ENCODE measurements at places on chromosomes 3 and 15. TPM values are rescaled to one million over a fixed set of nuclear protein-coding genes. Genes with fewer than 3 reads are reported as not detected.

- H3K27ac ChIP-seq: peak overlapping the region; percentile 67
- no peaks in the 10 kb centered on the region for H3K36me3 ChIP-seq
- no peak for DNase-seq
- H3K4me1 ChIP-seq: peaks cover 14% of the 10 kb centered on the region
Observed at GRCh38 chr15:31403606-31404005, 77.0 kb downstream of the KLF13 start.

DNA sequence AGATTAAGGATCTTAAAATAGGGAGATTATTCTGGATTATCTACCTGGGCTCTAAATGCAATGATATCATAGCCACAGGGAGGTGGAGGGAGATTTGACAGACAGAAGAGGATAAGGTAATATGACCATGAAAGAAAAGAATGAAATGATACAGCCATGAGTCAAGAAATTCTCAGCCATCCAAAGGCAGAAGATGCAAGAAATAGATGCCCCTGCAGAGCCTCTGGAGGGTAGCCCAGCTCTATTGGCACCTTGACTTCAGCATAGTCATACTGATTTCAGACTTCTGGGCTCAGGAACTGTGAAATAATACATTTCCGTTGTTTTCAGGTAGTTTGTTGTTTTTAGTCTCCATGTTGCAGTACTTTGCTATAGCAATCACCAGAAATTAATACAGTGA lies 31.9 kb upstream of the FOXB1 start:
- no peak overlapping the region for H3K4me3 ChIP-seq
- H3K36me3 ChIP-seq: no peaks in the 10 kb centered on the region
- no peaks in the 10 kb centered on the region for H3K4me1 ChIP-seq
- DNase-seq: no peak
- no peak overlapping the region for H3K27ac ChIP-seq
- H3K27me3 ChIP-seq: no peaks in the 10 kb centered on the region

DNA sequence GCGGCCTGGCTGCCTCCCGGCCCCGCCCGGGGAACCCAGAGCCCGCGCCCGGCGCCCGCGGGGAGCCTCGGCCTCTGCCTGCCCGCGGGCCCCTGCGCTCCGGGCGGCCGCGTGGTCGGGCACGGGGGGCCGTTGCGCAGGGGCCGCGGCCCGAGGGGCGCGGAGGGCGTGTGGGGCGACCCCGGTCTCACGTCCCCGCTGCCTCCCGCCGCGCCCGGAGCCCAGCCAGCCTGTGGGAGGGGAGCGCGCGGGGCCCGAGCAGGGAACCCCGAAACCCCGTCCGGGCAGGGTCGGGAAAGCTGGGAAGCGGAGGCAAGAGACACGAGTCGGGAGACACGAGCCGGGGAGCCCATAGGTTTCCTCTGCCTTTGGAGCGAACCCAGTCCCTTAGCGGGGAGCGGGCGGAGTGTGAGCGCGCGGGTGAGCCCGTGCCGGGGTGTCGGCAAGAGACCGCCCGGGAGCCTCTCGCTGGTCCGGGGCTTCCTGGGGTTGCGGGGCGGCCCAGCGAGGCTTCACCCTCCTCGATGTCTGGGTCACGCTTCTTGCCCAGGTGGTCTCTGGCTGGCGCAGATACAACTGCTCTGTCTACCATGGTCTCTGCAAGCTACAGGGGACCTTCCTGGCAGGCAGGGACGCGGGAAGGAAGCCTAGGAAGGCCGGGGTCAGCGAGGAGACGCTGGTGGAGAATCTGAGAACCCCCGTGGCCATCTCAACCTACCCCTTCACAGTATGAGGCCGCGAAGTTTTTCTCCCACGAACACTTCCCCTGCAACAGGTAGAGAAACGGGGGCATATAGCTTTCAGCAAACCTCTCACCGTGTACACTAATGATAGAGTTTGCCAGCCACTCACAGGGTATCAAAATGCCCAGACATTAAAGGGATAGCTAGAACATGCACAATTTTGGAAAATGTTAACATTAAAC lies 586 bp downstream of the LRRK1 start:
- no peaks in the 10 kb centered on the region for H3K4me1 ChIP-seq
- peak; percentile 15 for DNase-seq
- no peaks in the 10 kb centered on the region for H3K27me3 ChIP-seq
- peak overlapping the region; percentile 62 for H3K4me3 ChIP-seq
- no peaks in the 10 kb centered on the region for H3K36me3 ChIP-seq

GPR149 gene
- polyA plus RNA-seq: not detected

GRCh38 chr3:58292866-58293265 lies 13.2 kb upstream of the RPP14 start:
- H3K36me3 ChIP-seq: no peaks in the 10 kb centered on the region
- no peak for DNase-seq
- no peak overlapping the region for H3K27ac ChIP-seq
- H3K27me3 ChIP-seq: no peaks in the 10 kb centered on the region

DNA sequence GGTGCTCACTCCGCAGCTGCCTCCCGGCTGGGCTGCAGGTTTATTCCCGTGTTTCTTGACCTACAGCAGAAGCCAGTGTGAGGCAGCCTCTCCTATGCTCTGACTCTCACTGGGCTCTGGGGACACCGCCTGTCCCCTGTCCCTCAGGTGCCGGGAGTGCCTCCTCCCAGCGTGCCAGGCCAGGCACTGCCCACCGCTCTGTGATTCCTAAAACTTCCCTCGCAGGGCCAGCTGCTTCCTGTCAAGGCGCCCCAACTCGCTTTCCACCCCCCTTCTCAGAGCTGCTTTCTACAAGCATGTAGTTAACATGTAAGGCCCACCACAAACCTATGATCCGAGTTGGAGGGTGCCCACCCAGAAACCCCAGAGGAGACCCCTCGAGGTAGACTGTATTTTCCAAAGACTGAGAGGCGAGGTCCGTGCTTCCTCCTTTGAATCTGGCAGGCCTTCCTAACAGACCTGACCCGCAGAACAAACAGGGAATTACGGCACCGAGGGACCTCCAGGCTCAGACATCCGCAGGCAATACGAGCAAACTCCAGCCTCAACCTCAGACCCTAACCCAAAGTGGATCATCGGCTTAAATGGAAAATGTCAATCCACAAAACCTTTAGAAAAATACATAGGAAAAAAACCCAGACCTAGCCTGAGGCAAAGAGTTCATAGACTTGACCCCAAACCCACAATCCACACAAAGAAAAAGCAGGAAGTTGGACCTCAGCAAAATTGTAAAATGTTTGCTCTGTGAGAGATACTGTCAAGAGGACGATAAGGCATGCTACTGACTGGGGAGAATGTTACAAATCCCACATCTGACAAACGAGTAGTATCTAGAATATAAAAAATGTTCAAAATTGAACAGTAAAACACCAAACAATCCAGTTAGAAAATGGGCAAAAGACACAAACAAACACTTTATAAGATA lies 121.3 kb upstream of the IQSEC1 start:
- no peaks in the 10 kb centered on the region for H3K36me3 ChIP-seq
- H3K27me3 ChIP-seq: no peaks in the 10 kb centered on the region
- no peak for DNase-seq
- no peak overlapping the region for H3K4me3 ChIP-seq

SPINK8 gene
- polyA plus RNA-seq: not detected

- no peak overlapping the region for H3K4me3 ChIP-seq
- H3K36me3 ChIP-seq: no peaks in the 10 kb centered on the region
- H3K27me3 ChIP-seq: no peaks in the 10 kb centered on the region
- H3K27ac ChIP-seq: no peak overlapping the region
- H3K4me1 ChIP-seq: peaks cover 2% of the 10 kb centered on the region
Observed at GRCh38 chr3:195240939-195241338, 30.0 kb downstream of the XXYLT1 start.

NANOGP8 gene
- polyA plus RNA-seq: not detected

DNA sequence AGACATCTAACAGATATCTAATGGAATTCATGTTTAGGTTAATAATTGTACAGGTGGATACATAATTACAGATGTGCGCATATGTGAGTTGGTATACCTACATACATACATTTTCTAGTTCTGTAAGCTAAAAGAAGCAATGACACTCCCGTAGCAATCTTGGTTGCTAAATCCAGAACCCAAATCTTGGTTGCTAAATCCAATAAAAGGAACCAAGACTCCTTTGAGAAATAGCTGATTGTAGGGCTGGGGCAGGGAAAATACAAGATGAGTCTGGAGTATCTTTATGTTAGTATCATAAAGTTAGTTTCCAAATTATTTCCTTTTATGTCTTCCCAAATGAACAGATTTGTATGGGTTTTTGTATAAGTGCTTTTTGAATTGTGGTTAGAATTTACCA lies 135.2 kb downstream of the TMCC1 start:
- H3K36me3 ChIP-seq: no peaks in the 10 kb centered on the region
- H3K4me3 ChIP-seq: no peak overlapping the region
- no peaks in the 10 kb centered on the region for H3K27me3 ChIP-seq
- H3K4me1 ChIP-seq: no peaks in the 10 kb centered on the region
- no peak overlapping the region for H3K27ac ChIP-seq

PPP1R14D gene
- polyA plus RNA-seq: not detected

AADAC gene
- polyA plus RNA-seq: not detected

DNA sequence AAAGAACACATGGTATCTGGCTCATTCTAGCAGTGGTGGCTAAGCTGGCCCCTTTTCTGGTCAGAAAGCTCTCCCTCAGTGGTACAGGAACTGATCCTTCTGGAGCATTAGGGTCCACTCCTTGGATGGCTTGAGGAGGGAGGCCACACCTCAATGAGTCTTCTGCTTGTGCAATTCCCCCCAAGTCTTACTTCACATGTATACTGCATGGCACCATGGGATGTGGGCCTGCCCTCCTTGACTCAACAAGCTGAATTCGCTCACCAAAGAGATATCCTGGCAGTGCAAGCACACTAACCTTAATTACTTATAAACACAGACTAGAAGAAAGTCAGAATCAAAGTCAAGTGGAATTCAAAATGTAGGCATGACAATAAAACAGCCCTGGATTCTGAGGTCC lies 133.8 kb upstream of the SLC2A2 start:
- peaks cover under 1% of the 10 kb centered on the region for H3K4me1 ChIP-seq
- DNase-seq: no peak
- no peaks in the 10 kb centered on the region for H3K27me3 ChIP-seq
- H3K36me3 ChIP-seq: peaks cover 6% of the 10 kb centered on the region

DNA sequence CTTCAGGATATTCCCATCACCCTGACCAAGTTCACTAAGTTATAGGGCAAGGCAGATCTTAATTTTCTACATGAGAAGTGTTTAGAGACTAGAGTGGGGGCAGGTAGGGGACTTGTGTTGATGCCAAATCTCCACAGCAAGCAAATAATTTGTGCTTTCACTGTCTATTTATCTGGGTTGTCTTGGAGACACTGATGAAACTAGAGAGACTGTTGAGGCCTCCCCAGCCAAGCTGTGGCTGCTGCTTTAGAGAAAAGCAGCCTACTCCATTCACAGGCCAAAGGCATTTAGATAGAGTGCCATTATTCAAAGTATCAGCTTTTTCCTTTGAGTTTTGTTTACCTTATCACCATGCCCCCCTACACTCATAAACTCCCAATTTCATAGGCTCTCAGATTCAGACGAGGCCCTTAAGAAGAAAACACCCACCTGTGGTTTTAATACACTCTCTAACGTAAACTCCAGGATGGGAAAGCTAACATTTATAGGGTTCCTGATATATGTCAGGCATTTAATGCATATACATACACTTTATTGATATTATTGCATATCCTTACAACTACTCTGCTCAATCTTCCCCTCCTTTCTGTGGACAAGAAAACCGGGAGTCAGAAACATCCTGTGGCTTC lies 130.4 kb upstream of the FOXB1 start:
- H3K27me3 ChIP-seq: no peaks in the 10 kb centered on the region
- H3K4me1 ChIP-seq: no peaks in the 10 kb centered on the region
- no peak for DNase-seq
- H3K36me3 ChIP-seq: no peaks in the 10 kb centered on the region
- H3K4me3 ChIP-seq: no peak overlapping the region

SNRPN gene
- polyA plus RNA-seq: 139 TPM

B3GNT5 gene
- 0.96 TPM for polyA plus RNA-seq

- H3K4me3 ChIP-seq: no peak overlapping the region
- H3K27ac ChIP-seq: no peak overlapping the region
- H3K36me3 ChIP-seq: no peaks in the 10 kb centered on the region
- no peak for DNase-seq
- H3K27me3 ChIP-seq: no peaks in the 10 kb centered on the region
Observed at GRCh38 chr3:15820911-15821310, 23.1 kb upstream of the ANKRD28 start.

- H3K4me1 ChIP-seq: peaks cover 4% of the 10 kb centered on the region
- H3K36me3 ChIP-seq: no peaks in the 10 kb centered on the region
- no peaks in the 10 kb centered on the region for H3K27me3 ChIP-seq
- peak overlapping the region; percentile 80 for H3K4me3 ChIP-seq
- no peak overlapping the region for H3K27ac ChIP-seq
- peak; percentile 88 for DNase-seq
Observed at GRCh38 chr3:119295816-119296726, 1.9 kb downstream of the ARHGAP31 start.

DNA sequence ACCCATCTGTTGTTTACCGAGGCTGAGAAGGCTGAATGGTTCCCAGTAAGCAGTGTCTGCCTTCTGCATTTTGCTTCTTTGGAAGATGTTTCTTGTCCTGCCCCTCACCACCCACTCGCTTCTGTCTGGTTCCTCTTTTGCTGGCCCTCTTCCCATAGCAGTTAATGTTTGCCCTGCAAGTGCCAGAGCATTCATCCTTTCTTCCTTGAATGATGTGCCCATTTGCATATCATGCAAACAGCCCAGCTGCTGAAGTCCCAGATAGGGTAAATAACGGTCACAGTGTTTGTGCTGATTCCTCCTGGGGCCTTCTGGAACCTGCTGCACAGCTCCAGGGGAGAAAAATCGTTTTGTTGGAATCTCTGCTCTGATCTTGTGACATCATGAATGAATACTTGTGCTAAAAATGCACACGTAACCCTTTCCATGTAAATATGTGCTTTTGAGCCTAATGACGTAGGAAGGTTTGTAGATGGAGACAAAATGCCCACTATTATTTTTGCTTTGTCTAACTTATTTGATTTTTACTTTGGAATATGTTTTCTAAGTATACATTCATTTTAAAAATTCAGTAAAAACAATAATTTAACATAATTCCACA lies 381.0 kb downstream of the SOX2 start:
- H3K36me3 ChIP-seq: no peaks in the 10 kb centered on the region
- H3K4me1 ChIP-seq: no peaks in the 10 kb centered on the region
- H3K27ac ChIP-seq: no peak overlapping the region
- H3K27me3 ChIP-seq: no peaks in the 10 kb centered on the region
- no peak overlapping the region for H3K4me3 ChIP-seq

GRCh38 chr3:106120356-106120755 lies 251.5 kb upstream of the CBLB start:
- H3K4me3 ChIP-seq: no peak overlapping the region
- peak overlapping the region; percentile 15 for H3K27ac ChIP-seq
- DNase-seq: peak; percentile 76
- H3K36me3 ChIP-seq: no peaks in the 10 kb centered on the region

SQOR gene
- polyA plus RNA-seq: 81.5 TPM

ZNF80 gene
- not detected for polyA plus RNA-seq

DNA sequence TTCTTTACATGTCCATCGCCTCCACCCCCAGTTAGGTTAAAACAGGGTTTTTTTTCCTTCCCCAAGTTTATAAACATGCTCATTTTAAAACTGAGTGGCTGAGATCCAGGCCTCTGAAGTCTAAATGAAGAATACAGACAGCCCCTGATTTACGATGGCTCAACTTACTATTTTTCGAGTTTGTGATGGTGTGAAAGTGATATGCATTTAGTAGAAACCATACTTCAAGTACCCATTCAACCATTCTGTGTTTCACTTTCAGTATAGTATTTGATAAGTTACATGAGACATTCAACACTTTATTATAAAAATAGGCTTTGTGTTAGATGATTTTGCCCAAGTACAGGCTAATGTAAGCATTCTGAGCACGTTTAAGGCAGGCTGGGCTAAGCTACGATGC lies 30.5 kb upstream of the GNB5 start:
- H3K36me3 ChIP-seq: no peaks in the 10 kb centered on the region
- peaks cover 9% of the 10 kb centered on the region for H3K27me3 ChIP-seq
- H3K27ac ChIP-seq: no peak overlapping the region
- H3K4me3 ChIP-seq: no peak overlapping the region

- no peaks in the 10 kb centered on the region for H3K27me3 ChIP-seq
- H3K4me1 ChIP-seq: no peaks in the 10 kb centered on the region
- H3K4me3 ChIP-seq: no peak overlapping the region
- H3K36me3 ChIP-seq: no peaks in the 10 kb centered on the region
- no peak overlapping the region for H3K27ac ChIP-seq
Observed at GRCh38 chr3:13854492-13854891, 25.4 kb downstream of the WNT7A start.
